ENCODE measurements at places on chromosomes 11 and 22.

- no peak for DNase-seq
Observed at GRCh38 chr11:78228467-78228866, 39.7 kb downstream of the USP35 start.

GRCh38 chr22:20624161-20624616 is 116.8 kb downstream of the MED15 start:
- no peak for DNase-seq

DNA sequence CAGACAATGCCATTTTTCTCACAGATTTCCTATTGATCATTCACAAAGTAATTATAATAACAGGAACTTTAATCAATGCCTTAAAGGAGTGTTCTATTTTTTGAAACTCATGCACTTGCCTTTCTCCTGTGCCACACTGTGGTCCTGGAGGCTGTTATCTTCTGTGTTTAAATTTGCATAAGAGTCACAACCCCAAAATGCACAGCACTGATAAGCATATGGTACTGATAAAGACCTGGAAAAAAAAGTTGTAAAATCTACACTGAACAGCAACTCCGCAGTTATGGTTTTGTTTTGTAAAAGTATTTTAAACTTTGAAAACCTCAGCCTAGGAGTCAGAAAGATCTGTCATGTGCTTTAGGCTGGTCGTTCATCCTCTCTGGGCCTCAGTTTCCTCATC is 9.1 kb upstream of the CCDC34 start:
- DNase-seq, result no peak

DNA sequence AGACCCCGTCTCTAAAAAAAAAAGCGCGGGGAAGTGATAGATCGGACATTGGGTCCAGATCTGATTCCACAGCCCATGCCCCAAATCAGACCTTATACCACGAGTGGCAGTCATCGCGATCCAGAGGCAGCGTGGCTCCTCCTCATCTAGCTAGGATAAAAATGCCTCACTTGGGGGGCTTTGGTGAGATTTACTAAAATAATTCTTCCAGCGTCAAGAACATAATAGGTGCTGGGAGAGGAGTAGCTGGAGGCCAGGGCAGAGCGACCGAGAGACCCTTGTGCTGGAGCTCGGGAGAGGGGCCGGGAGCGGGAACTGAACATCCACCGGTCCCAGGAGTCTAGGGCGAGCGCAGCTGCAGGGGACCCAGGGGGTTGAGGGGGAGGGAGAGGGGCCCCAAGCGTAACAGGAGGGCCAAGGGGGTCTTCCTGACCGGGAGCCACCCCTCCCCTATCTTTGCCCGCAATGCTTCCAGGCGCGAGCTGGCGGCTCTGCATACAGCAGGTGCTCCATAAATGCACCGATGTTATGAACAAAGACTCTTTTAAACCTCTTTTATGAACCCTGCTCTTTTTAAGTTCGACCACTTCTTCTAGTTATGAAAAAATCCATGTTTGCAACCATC is 823 bp upstream of the CPT1A start:
- no peak for DNase-seq

- DNase-seq, result no peak
Observed at GRCh38 chr22:33922349-33922681, 2.0 kb upstream of the LARGE1 start.

DNA sequence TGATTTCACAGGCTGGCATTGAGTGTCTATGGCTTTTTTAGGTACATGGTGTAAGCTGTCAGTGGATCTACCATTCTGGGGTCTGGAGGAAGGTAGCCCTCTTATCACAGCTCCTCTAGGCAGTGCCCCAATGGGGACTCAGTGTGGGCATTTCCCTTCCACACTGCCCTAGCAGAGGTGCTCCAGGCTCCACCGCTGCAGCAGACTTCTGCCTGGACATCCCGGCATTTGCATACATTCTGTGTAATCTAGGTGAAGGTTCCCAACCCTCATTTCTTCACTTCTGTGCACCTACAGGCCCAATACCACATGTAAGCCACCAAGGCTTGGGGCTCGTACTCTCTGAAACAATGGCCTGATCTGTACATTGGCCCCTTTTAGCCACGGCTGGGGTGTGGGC is 78.3 kb downstream of the RNF169 start:
- no peak for DNase-seq

GRCh38 chr11:17156283-17156682 is 51.5 kb downstream of the PIK3C2A start:
- no peak for DNase-seq

DNA sequence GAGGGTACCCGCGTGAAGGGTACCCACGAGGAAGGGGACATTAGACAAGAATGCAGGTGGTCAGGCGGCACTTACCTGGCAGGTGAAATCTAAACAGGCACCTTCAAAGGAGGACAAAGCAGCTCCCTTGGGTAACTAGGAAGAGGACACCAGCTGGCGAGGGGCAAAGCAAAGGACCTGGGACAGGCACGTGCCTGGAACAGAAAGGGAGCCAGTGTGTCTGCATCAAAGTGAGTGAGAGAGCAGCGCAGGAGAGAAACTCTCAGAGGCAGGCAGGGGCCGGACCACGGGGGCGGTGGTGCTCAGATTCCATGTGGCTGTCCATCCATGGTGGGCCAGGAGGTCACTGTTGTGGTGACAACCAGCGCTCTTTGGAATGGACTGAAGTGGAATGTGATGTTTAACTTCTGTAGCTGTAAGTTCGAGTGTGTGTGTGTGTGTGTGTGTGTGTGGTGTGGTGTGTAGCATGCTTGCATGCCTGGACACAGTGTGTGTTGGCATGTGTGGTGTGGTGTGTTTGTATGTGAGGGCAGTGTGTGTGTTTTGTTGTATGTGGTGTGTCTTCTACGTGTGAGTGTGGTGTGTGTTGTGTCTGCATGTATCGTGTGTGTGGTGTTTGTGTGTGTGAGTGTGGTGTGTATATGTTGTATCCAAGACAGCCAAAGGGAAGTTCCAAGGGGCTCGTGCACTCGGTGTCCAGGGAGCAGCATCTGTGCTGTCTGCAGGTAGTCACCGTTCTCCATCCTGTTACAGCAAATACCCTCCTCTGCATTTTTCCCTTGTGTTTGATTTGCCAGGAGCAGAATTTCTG is 86.4 kb downstream of the CDKN1C start:
- no peak for DNase-seq

All from DMS 273 treated with DMSO at 0.1 percent for 48 hours (cell line).